ENCODE measurements at places on chromosomes 16 and 17.

- DNase-seq: no peak
Observed at GRCh38 chr17:74995847-74996246, 8.4 kb downstream of the CDR2L start.

DNA sequence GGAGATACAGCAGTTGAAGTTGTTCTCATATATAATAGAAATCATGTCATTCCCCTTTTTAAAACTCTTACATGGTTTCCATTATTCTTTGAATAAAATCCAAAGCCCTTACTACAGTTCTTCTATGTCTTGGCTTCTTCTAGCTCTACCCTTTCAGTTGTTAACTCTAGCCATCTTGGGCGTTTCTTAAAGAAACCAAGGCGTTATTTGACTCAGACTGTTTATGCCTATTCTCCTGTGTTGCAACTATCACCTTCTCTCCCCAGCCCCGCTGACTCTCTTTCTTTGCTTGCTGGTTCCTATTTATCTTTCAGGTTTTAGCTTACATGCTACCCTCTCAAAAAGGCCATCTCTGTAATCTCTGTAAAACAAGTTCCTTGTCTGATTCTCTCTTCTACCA is 32.7 kb downstream of the NFATC3 start:
- DNase-seq: peak; percentile 32

DNA sequence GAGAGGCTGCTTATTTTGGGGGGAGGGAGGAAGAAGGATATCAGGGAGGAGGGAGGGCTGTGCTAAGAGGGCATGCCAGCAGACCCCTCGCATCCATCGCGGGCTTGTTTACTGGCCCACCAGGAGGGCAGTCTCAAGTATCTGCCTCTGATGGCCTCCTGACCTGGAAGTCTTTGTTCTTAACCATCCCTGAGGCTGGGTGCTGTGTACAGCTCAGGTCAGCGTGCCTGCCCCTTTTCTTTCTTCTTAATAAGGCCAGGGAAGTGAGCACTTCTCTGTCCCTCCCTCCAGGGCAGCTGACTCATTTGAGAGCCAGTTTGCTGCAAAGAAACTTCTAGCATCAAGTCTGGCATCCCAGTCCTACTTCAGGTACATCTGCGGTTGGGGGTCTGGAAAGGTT is 157.0 kb downstream of the CCDC182 start:
- no peak for DNase-seq

GRCh38 chr17:66889480-66890230 is 54.7 kb downstream of the CACNG5 start:
- DNase-seq: no peak

DNA sequence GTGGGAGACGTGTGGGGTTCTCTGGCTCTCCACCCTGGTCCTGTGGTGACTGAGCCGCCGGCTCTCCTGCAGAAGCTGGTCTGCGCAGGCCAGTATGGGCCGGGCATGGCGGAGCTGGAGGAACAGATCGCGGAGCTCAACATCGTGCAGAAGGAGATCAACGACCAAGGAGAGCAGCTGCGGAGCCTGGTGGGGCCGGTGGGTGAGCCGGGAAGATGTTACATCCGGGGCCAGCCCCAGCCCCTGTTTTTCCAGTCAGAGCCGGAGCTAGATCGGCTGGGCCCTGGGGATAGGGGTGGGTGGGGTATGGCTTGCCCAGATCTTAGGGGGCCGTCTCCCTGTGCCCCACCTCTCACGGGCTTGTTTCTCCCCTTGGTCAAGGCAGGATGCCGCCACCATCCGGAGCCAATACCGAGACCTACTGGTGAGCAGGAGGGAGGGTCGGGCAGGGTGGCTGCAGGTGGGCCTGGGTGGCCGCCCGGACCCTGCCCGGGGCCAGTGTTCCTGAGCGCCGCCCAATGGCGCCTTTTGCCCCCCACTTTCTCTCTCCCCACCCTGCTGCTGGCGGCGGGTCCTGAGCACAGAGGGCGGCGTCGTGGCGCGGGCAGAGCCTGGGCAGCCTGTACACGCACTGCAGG is 5.0 kb downstream of the EVPLL start:
- DNase-seq: no peak
